ENCODE measurements at places on chromosomes 3 and 15.

GRCh38 chr3:98010194-98010882 is 24.8 kb downstream of the GABRR3 start:
- no peak for DNase-seq

DNA sequence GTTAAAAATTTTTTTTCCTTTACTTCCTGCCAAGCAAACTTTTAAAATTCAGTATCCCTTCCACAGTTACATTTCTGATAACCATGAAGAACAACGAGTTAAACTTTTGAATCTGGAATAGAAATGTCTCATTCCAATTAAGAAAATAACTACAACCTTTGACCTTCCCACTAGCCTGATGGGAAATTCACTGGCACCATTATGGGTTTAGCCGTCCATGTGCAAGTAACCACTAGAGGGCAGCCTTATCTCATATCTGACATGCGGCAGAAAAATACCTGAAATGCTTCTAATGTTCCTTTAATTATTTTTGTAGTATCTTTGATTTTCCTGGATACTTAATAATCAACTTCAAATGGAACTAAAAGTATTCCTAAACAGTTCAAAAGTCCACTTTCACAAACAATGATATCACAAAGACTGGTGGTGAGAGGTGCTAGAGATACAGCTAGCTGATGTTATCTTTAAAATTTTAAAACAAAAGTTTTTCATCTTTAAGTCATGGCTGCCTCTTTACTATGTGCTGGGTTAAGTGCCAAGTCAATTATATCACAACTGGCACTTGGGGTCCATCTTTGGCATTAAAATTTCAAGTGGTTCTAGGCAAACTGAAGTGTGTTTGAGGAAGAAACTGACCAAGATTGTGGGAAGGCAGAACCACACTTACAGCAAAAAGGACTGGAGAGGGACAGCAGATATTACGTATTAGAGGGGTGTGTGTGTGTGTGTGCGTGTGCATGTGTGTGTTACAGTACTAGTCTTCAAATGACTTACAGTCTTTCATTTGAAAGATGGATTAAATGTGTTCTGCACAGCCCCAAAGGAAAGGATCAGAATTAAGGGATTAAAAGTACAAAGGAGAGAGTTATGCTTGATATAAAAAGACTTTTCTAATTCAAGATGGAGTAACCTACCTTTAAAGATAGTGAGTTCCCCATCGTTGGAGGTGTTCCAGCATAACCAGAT is 107.1 kb upstream of the ICE2 start:
- peak; percentile 42 for DNase-seq

GRCh38 chr3:106530367-106530766 is 661.6 kb upstream of the CBLB start:
- DNase-seq, result no peak

- no peak for DNase-seq
Measured at GRCh38 chr3:43970351-43970750, 271.3 kb upstream of the TOPAZ1 start.

- no peak for DNase-seq
Measured at GRCh38 chr3:177257006-177257405, 59.7 kb upstream of the TBL1XR1 start.

DNA sequence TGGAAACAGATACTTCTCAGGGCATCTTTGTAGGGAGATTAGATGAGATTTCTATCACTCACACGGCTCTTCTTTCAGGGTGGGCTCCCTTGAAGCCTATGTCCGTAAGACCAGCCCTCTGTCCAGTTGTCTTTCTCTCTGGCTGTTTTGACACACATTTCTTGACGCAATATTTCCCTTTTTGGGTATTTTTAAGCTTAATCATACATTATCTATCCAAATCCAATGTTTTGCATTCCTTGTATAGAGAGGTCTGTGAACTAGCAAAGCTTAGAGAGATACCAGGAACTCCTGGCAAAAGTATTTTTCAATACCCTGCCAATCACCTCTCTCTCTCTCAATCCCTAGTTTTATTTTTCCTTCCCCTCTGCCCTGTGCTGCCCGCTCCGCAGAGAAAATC is 79.3 kb downstream of the EOMES start:
- no peak for DNase-seq

DNA sequence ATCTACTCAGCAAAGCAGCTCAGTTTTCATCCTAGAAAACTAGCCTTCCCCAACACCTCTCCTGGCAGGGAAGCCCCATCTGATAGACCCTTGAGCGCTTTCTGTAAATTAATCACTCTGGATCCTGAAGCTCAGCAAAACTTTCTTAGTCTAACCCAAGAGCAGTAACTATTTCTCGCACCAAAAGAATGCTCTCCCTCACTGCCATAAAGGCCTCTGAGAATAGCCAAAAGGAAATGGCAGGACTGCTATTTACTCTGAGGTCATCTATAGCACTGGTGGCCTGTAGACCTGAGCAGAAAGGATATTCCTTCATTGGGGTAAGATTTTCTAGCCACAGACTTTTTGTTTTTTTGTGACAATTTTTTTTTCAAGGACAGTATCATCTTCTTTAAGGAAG is 345.8 kb upstream of the ADAMTS9 start:
- DNase-seq, result no peak

- DNase-seq, result no peak
Measured at GRCh38 chr15:99324082-99324620, 72.9 kb downstream of the LRRC28 start.

GRCh38 chr3:66164155-66164554 is 56.6 kb upstream of the SLC25A26 start:
- no peak for DNase-seq

DNA sequence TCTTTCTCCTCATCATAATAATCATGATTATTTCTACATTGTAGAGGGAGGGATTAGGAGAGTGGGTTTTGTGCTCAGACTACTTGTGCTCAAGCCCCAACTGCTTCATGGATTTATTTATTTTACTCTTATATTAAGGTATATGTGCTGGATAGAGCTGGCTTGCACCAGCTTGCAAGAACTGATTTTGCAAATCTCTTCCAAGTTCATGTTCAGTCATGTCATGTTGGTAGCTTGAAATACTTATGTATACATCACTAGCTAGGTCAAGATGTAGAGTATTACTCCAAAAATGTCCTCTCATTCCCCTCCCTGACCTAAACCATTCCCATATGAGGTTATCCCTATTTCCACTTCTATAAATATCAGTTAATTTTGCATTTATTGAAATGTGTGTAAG is 293.9 kb upstream of the RBMS3 start:
- no peak for DNase-seq

DNA sequence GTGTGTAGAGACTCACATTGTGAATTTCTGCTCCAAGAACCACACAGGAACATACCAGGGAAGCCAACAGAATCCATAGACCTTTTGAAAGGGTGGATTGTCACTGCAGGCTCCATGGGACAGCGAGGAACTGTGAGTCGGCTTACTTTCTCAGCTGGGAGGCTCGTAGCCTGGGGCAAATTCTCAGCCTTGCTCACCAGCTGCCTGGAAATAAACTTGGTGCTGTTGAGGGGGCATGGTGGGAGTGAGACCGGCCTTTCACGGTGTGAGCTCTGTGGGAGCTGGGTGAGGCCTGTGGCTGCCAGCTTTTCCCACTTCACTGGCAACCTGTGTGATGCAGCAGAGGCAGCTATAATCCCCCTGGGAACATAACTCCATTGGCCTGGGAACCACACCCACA is 146.6 kb upstream of the P2RY1 start:
- no peak for DNase-seq

- DNase-seq, result no peak
Measured at GRCh38 chr3:100777271-100777670, 68.0 kb downstream of the TFG start.

DNA sequence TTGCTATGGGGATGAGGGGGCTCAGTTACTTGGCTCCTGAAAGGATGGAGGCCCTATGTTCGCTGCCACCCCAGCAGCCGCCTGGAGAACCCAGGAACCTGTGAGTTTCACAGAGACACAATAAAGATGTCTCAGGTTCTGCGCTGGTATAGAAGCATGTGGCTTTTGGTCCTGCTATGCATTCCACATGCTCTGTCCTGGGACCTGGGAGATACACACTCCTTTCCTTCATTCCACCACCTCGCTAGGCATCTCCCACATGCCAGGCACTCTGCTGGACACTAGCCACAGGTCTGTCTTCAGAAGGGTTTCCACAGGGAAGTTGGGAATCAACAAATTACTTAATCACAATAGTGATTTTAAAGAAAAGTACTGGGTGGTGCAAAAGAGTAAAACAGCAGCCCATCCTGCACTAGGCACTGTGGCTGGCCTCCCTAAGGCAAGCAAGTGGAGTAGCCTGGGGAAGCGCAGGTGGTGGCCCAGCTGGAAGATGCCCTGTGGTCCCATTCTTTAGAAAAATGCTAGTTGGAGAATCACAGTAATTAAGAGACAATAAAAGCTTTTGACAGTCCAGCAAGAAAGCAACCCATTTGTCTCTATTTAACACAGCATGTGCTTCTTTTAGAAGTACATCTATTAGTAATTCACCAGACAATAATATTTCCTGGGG is 408.9 kb upstream of the WNT5A start:
- DNase-seq, result no peak

GRCh38 chr3:150582620-150583019 is 20.5 kb upstream of the SELENOT start:
- no peak for DNase-seq

- no peak for DNase-seq
Measured at GRCh38 chr3:62602129-62602770, 228.9 kb upstream of the FEZF2 start.

DNA sequence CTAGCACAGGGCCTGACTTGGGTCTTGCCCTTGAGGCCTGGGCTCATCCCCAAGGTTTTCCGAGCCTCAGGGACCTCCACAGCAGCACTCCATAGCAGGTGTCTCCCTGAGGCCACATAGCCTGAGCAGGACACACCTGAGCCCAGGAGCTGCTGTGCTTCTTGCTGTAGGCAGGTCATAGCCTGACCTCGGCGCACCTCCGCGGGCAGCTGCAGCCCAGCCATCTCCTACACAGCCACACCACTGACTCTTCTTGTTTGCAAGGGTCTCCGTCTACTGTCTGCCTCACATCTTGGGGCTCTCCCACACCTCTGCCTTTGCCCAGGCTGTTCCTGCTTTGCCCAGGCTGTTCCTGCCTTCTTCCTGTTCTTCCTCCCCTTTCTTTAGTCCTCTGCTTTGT is 224.8 kb downstream of the SLCO3A1 start:
- DNase-seq, result no peak

GRCh38 chr3:52479037-52479876 is 15.9 kb upstream of the STAB1 start:
- DNase-seq, result no peak

DNA sequence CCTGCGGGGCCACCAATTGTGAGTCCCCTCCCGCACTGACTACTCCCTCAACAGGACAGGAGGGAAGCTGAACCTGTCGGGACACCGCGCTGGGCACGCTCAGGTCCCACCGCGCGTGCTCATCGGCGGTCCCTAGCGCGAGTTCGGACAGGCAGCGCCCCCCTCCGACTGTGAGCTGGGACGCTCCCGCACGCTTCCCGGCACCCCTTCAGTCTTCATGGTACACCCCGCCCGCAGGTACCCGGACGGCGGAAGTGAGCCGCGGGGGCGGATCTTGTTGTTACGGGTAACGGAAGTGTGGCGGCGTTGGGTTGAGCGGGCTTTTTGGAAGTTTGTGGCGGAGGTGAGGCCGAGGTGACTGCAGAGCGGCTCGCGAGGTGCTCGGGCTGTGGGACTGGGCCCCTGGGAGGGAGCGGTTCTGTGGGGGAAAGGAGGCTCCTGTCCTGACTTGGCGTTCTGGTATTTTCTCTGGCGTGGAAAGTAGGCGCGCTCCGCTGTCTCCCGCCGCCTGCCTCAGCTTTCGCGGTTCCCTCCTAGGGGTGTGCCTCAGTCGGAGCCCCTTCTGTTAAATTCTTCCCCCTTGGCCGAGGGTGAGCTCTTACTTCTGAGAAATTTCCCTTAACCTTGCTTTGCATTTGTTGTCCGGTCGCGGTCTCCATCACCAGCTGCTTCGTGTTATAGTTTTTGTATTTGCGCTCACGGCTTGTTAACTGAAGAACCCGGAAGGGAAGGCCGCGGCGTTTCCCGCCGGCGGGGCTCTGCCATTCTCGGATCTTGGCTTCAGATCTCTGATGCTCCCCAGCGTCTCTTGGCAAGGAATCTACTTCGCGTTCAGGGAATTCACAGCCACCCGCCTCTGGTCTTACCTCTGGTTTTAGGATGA is at the start of gene FANCI:
Gene FANCI (plus strand): TSS at position 289 of the 883 bp plus-strand sequence. CDS start 3,669 bp downstream, outside the sequence.
- peak; percentile 76 for DNase-seq
